Tracheal epithelial cell (primary cell): ENCODE measurements at places on chromosomes 1 and 21. TPM values are rescaled to one million over a fixed set of nuclear protein-coding genes. Genes with fewer than 3 reads are reported as not detected.

The FCER1G gene
- total RNA-seq, result not detected in 2 replicates

The IL6R gene
- 16.0 and 49.4 TPM in 2 replicates for total RNA-seq

The ADCY10 gene
- not detected in 2 replicates for total RNA-seq

The PTPRF gene
- 193 and 245 TPM in 2 replicates for total RNA-seq

The SH2D1B gene
- total RNA-seq, result under 0.01 and 0.21 TPM in 2 replicates

The TAS1R1 gene
- total RNA-seq, result not detected in 2 replicates

The LENEP gene
- 0.72 TPM in 1 of 2 replicates, not detected in the other for total RNA-seq

The CXADR gene
- total RNA-seq, result 29.0 and 35.2 TPM in 2 replicates

The TLR5 gene
- 0.48 and 1.1 TPM in 2 replicates for total RNA-seq

The MNDA gene
- total RNA-seq, result not detected in 2 replicates

The AADACL4 gene
- total RNA-seq, result not detected in 2 replicates

The RNU1-3 gene
- under 0.01 TPM in 2 replicates for total RNA-seq

The NIBAN1 gene
- total RNA-seq, result 41.2 and 87.8 TPM in 2 replicates

The ZNF648 gene
- total RNA-seq, result under 0.01 TPM in 1 of 2 replicates, not detected in the other

The SLC5A9 gene
- total RNA-seq, result 0.24 TPM in 1 of 2 replicates, not detected in the other

The TNFAIP8L2 gene
- not detected in 2 replicates for total RNA-seq

The SPRR2G gene
- total RNA-seq, result not detected in 2 replicates

The PRRX1 gene
- not detected in 2 replicates for total RNA-seq
